Foreskin fibroblast (primary cell): ENCODE measurements at places on chromosomes 5 and 9.

DNA sequence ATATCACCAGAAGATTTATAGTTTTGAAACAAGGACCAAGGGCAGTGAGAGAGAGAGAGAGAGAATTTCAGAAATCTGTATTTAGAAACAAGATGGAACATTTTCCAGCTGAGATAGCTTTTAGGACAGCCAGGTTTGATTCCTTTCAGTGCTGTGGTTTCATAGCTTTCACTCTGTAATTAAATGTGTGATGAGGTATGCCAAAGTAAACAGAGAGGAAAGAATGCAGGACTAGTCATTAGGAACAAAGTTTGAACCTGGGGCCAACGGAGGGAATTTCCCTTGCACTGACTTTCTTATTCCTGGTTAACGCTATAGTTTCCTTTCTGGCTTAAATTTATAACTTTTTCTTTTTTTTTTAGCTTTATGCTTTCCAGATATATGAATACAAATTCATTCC lies 10.0 kb upstream of the CCL28 start:
- DNase-seq, result peak; percentile 18

GRCh38 chr5:125261505-125262250 lies 515.2 kb upstream of the ZNF608 start:
- no peak for DNase-seq

- DNase-seq, result no peak
These were observed 35.1 kb downstream of the GOLM1 start for GRCh38 chr9:86064220-86064619.

GRCh38 chr5:51202161-51202560 lies 181.1 kb upstream of the ISL1 start:
- DNase-seq, result no peak

DNA sequence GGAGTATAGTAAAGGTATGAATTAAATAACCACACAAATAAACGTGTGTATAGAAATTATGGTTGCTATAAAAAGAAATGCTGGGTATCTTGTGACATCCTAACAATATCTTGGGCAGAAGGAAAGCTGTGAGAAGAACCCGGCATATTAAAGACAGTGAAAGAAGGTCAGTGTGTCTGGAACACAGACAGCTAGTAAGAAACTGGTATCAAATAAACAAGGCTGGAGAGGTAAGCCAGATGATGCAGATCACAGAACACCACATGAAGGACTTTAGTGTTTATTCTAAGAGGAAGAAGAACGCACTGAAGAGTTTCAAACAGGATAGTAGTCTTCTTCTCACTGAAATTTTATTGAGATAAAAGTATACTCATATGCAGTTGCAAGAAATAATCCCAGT lies 24.4 kb downstream of the TMEM245 start:
- no peak for DNase-seq

DNA sequence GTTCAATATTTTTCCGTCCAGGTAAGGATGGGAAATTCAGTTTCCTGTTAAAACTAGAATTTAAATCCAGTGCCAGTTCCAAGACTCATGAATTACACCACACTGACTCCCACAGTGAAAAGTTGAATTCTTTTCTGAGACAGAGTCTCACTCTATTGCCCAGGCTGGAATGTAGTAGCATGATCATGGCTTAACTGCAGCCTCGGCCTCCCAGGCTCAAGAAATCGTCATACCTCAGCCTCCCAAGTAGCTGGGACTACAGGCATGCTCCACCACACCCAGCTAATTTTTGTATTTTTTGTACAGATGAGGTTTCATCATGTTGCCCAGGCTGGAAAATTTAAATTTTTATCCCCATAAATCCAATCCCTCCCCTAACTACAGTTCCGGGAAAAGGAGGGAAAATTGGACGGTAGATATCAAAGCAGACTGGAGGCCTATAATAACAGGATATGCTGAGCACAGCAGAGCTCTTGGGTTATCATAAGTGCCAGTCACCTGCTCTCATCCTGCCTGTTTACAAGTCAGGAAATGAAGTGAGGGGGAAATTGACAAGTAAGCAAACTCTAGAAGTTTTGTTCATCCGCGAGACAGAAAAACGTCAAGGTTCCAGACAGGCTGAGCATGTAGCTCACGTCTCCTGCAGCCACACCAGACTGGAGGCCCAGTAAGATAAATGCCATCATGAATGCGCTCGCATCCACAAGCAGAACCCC lies 105.7 kb downstream of the UGCG start:
- no peak for DNase-seq

DNA sequence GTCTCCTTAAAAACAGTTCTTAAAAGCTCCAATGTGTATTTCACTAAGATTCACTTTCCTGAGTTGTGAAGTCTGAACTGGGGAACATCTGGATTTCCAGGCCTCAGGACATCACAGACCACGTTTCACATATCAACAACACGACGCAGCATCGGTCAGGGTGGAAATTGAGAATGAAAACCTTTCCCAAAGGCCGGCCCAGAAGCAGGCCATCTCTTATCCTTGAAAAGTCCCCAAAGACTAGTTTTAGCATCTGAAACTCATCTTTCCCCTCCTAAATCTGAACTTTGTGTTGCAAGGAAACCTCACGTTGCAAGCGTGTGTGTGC lies 96.4 kb upstream of the COL5A1 start:
- no peak for DNase-seq

- DNase-seq, result no peak
These were observed 75.0 kb downstream of the NDFIP1 start for GRCh38 chr5:142183561-142183960.

- no peak for DNase-seq
These were observed 10.9 kb downstream of the RAPGEF1 start for GRCh38 chr9:131728961-131729360.
